GM12878 (cell line): ENCODE measurements at places on chromosomes 7 and 10.

- no peaks in the 10 kb centered on the region for H3K27me3 ChIP-seq
- no peak overlapping the region for H3K4me3 ChIP-seq
- no peak overlapping the region for H3K27ac ChIP-seq
These were observed 53.6 kb downstream of the SEC61G start for GRCh38 chr7:54705436-54705835.

DNA sequence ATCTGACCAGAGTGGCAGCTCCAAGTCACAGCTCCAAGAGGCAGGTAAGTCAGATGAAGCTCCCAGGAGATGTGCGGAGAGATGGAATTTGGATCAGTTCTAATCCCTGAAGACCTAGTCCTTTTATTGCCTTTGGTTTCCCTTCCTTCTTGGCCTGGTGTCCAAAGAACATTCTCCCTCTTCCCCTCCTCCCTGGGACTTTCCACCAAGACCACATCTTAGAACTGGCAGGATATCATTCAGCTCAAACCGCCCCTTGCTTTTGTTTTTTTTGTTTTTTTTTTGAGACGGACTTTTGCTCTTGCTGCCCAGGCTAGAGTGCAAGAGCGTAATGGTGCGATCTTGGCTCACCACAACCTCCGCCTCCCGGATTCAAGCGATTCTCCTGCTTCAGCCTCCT, 190.8 kb downstream of the GFRA1 start:
- no peaks in the 10 kb centered on the region for H3K27me3 ChIP-seq
- no peak for DNase-seq
- no peaks in the 10 kb centered on the region for H3K36me3 ChIP-seq
- no peaks in the 10 kb centered on the region for H3K4me1 ChIP-seq

DNA sequence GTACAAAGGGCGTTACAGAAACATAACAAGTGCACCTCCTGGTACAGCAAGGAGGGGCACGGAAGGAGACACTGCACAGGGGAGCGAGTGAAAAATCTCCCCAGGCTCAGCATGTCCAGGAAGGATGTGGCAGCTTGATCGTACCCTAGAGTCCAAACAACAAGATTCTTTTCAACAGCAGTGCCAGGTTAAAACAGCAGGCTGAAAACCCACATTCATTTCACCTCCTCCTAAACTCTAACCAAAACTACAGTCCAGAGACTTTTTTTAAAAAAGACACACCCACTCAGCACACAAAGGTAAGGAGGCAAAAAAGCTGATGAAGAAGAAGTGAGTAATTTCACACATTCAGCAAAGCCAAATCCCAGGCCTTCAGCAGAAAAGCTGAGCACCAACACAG, 138.8 kb downstream of the SFMBT2 start:
- DNase-seq, result no peak
- H3K4me3 ChIP-seq, result no peak overlapping the region
- no peaks in the 10 kb centered on the region for H3K4me1 ChIP-seq
- H3K36me3 ChIP-seq, result peaks cover 9% of the 10 kb centered on the region
- no peak overlapping the region for H3K27ac ChIP-seq
- no peaks in the 10 kb centered on the region for H3K27me3 ChIP-seq

DNA sequence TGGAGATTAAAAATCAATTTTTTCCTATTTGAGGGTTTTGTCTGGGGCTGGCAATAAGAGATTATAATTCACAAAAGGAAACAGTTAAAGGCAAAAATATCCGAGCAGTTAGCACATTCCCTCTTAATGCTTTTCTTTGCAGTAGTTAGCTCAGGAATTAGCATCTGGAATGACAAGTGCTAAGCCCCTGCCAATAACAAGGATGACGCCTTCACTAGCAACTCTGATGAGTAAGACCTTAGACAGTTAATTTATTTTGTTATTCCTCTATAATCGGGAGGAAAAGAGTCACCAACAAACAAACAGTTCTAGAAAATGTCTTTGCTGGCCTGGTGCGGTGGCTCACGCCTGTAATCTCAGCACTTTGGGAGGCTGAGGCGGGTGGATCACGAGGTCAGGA, 151.3 kb downstream of the TRIL start:
- H3K4me3 ChIP-seq, result no peak overlapping the region
- H3K4me1 ChIP-seq, result peaks cover 14% of the 10 kb centered on the region
- no peaks in the 10 kb centered on the region for H3K36me3 ChIP-seq
- no peak overlapping the region for H3K27ac ChIP-seq
- no peaks in the 10 kb centered on the region for H3K27me3 ChIP-seq

DNA sequence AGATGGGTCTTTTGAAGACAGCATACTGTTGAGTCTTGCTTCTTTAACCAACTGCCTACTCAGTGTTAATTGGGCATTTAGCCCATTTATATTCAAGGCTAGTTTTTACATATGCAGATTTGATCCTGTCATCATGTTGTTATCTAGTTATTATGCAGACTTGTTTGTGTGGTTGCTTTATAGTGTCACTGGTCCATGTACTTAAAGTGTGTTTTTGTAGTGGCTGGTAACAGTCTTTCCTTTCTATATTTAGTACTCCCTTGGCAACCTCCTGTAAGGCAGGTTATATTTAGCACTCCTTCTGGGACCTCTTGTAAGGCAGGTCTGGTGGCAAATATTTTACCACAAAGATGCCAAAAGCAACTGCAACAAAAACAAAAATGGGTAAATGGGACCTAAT, 66.7 kb downstream of the TES start:
- H3K27me3 ChIP-seq, result no peaks in the 10 kb centered on the region
- H3K4me1 ChIP-seq, result no peaks in the 10 kb centered on the region
- H3K27ac ChIP-seq, result no peak overlapping the region
- no peak overlapping the region for H3K4me3 ChIP-seq
- no peaks in the 10 kb centered on the region for H3K36me3 ChIP-seq

DNA sequence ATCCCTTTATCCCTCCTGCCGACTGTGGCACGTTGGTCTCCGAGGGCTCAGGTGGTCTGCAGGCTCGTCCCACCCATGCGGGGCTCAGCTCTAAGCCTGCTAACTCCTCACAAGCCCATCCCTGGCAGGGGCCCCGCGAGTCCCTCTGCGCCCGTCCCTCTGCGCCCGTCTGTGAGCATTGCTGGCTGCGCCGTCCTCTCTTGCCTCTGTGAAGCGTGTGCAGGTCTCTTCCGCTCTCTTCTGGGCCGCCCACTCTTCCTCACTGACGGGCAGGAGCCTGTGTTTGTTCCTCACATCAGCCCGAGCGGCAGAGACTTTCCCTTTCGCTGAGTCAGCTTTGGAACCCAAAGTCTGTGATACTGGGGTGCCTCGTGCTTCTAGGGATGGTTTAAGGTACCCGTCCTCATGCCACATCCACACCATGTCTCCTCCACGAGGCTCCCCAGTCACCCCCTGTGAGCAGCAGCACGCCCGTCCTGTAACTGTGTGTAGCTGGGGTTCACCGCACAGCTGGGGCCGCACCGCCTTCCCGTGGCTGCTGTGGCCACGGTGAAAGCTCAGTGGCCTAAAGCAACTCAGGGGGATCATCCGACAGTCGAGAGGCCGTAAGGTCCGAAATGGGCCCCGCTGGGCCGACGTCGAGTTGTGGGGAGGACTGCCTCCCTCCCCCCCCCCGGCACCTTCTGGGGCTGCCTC, 35.5 kb downstream of the ADGRA1 start:
- no peaks in the 10 kb centered on the region for H3K4me1 ChIP-seq
- H3K4me3 ChIP-seq, result no peak overlapping the region
- H3K36me3 ChIP-seq, result no peaks in the 10 kb centered on the region
- H3K27me3 ChIP-seq, result no peaks in the 10 kb centered on the region

DNA sequence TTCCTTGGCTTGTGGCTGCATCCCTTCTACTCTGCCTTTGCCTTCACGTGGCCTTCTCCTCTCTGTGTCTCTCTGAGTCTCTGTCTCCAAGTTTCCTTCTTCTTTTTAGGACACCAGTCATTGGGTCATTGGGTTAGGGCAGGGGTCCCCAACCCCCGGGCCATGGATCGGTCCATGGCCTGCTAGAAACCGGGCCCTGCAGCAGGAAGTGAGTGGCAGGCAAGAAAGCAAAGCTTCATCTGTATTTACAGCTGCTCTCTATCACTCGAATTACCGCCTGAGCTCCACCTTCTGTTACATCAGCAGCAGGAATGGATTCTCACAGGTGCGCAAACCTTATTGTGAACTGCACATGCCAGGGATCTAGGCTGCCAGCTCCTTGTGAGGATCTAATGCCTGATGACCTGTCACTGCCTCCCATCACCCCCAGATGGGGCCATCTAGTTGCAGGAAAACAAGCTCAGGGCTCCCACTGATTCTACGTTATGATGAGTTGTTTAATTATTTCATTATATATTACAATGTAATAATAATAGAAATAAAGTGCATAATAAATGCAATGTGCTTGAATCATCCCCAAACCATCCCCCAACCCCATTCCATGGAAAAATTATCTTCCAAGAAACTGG, 47.9 kb upstream of the DOCK1 start:
- no peak overlapping the region for H3K27ac ChIP-seq

DNA sequence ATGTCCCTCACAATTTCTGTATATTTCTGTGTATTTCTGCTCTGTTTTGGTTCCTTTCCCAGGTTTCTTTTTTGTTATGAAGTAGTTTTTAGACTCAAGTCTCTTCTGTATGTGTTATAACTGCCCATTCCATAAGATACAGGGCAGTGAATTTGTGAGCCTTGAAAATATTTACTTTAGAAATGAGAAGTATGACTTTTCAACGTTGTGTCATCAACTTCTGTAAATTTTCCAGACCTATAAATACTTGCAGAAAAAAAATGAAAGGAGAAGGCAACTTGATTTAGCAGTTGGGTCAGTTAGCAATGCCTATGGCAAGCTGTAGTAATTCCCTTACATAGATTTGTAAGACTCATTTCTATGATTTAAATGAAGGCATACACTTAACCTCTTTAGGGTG, 11.5 kb downstream of the EGFR start:
- H3K27me3 ChIP-seq, result no peaks in the 10 kb centered on the region
- no peaks in the 10 kb centered on the region for H3K4me1 ChIP-seq
- no peaks in the 10 kb centered on the region for H3K36me3 ChIP-seq
- no peak overlapping the region for H3K4me3 ChIP-seq
